ENCODE measurements at places on chromosomes 2 and 18.

- DNase-seq: peak; percentile 49
These were observed 56.6 kb downstream of the EPG5 start for GRCh38 chr18:45910405-45911023.

- no peak for DNase-seq
These were observed 67.1 kb upstream of the CTDP1 start for GRCh38 chr18:79612291-79613108.

DNA sequence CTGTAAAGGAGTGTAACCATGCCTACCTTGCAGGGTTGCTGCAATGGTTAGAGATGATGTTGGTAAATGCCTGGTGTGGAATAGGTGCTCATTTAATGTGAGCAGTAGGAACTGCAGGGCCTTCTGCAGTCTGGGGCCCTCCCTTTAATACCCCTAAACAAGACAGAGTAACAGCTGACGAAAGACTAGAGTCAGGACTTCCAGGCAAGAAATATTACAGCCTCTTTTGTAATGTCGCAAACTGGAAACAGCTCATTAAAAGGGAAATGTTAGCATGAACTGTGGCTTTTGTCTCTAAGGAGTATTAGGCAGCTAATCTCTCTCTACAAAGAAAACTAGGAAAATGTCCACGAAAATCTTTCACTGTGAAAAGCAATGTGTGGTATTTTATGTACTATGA is 26.0 kb downstream of the MARCO start:
- no peak for DNase-seq

DNA sequence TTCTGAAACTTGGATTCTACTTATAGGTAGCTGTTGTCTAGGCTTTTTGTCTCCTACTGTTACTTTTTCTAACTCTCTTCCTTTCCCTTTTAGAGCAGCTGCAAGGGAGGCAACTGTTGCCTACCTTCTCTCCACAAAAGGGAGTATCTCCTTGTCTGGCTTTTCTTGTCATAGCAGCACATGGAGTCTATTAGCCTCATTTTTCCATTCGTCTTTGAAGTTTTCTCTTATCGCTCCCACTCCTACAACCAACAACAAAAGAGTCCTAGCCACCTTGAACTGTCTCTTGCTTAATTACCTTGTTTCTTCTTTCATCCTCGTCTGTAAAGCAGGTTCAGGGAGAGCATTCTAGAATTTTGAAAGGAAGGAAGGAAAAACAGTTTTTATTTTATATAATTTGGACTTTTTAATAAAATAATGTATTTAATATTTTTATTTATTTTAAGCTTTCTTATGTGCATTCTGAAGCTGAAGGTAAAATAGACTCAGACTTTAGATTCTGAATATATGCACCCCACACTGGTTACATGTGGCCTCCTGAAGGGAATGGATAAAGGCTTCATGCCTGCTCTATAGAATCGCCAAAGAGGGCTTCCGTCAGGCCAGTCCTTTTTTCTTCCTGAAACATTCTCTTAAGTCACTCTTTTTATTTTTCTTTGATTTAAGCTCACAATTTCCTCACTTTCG is 154.4 kb downstream of the CSRNP3 start:
- DNase-seq: no peak

DNA sequence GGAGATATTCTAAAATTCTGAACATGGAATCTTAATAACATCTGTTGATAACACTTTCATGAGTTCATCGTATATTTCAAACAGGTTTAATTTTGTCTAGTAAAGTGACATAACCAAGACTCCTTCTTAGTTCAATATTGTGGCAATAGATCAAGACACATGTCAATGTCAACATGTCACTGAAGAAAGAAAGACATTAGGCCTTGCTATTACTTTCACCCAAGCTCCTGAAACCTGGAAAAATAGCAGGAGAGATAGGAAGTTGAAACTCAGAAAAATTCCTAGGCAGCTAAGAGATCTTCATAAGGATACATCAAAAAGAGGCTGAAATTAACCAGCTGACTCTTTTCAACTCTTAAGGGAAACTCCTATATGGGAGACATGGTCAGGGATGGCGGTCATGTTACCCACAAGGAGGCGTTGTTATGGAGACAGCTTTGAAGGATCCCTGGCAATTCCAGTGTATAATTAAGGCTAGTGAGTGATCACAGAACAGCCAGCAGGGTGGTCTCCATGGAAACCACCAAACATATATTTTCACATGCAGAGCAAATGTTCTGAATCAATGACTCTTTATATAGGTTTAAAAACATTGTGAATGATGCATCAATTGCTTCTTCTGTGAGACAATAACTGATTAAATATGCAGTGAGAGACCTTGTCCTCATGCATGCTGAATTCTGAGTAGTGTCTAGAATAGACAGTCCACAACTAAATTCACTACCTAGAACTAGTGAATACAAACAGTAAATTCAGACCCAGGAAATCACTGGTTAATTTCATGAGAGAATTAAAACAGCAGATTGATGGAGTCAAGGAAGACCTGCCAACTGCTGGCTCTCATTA is 115.3 kb upstream of the RIOK3 start:
- DNase-seq: peak; percentile 49

DNA sequence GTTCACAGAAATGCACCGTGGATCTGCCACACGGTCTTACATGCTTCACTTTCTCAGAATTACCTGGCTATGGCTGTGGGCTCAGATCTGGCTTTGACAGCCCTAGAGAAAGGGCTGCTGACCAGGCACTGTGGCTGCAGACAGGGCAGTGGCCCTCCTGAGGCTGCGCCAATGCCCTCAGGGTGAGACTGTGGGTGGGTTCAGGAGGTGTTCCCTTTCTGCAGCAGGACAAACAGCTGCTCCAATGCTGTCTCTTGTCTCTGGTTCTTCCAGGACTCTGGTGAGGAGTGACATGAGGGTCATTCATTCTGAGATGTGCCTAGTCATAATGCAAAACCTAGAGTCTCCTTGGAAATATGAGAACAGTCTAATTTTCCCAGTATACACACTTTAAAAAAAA is 90.5 kb upstream of the SMIM21 start:
- no peak for DNase-seq

DNA sequence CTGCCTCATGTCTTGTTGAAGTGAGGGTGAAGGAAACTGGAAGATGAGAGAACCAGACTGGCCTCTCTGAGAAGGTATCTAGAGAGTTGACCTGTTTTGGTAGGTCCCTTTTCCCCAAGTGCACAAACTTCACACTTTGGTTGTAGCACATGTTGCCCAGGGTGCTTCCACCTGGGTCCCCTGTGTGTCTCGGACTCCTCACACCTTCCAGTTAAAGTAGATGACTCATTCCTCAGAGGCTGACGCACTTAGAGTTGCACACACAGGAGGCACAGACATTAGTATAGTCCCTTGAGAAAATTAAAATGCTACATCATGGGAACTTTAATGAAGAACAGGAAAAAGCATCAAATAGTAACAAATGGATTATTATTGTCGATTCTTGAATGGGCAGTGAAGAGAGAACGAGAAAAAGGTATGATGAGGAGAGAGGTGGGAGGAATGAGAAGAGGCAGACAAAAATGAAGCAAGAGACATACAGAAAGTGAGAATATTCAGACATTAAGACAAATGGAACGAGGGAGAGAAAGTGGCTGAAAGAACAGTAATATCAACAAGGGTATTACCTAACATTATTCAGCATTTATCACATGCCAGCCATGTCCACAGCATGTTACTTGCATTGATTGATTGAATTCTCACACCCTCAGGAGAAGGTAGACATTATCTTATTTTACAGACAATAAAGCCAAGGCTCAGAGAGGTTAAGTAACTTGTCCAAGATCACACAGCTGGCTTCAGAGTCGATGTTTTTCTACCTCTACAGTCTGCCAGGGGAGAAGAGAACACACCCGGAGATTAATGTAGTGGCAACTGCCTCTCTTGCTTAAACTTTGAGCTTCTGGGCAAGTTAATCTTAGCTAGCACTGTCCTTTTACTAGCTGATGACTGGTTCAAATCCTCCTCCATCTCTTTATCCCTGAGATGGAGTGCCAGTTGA is 68.6 kb downstream of the FHOD3 start:
- no peak for DNase-seq

DNA sequence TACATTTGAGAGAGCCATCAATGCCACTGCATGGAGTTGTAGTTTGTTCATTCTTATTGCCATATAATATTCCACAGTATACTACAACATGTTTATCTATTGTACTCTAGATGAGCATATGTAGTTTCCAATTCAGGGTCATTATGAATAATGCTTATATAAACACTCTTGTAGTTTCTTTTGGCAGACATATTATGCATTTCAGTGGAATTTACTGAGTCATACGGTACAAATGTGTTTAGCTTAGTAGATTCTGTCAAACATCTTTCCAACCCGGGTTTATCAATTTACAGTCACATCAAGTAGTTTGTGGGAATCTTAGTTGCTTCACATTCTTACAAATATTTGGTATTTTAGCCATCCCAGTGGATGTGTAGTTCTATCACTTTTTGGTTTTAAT is 161.1 kb downstream of the KCNH7 start:
- DNase-seq: no peak

- no peak for DNase-seq
These were observed 312 bp downstream of the NR4A2 start for GRCh38 chr2:156332284-156332533.

DNA sequence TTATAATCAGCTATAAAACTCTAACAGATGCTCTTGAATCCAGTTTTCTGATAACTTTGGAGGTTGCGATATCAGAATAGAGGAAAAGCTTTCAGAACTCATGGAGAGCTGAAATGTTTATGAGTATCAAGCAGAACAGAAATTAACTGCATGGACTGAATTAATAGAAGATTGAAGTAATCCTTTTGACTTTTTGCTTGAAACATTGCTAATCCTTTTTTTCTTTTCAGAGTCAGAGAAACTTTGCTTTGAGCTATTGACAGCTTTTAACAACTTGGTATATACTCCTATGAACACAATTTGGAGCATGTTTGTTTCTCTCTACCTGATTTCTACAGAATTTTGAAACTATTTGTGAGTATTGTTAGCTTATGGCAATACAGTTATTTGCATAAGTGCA is 1254.8 kb downstream of the LRP1B start:
- DNase-seq: no peak

DNA sequence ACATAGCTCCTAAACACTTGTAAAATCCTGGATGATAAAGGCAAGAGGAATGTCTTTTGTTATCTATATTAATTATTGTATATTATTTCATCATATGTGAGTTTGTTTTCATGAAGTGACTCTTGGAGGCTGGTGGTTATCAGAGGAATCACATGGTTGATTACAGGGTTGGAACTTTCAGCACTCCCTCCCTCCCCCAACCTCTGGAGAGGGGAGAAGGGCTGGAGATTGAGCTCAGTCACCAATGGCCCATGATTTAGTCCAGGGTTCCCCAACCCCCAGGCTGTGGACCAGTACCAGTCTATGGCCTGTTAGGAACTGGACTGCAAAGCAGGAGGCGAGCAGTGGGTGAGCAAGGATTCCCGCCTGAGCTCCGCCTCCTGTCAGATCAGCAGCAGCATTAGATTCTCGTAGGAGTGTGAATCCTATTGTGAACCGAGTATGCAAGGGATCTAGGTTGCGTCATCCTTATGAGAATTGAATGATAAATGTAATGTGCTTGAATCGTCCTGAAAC is 37.7 kb downstream of the FBXO48 start:
- DNase-seq: no peak

DNA sequence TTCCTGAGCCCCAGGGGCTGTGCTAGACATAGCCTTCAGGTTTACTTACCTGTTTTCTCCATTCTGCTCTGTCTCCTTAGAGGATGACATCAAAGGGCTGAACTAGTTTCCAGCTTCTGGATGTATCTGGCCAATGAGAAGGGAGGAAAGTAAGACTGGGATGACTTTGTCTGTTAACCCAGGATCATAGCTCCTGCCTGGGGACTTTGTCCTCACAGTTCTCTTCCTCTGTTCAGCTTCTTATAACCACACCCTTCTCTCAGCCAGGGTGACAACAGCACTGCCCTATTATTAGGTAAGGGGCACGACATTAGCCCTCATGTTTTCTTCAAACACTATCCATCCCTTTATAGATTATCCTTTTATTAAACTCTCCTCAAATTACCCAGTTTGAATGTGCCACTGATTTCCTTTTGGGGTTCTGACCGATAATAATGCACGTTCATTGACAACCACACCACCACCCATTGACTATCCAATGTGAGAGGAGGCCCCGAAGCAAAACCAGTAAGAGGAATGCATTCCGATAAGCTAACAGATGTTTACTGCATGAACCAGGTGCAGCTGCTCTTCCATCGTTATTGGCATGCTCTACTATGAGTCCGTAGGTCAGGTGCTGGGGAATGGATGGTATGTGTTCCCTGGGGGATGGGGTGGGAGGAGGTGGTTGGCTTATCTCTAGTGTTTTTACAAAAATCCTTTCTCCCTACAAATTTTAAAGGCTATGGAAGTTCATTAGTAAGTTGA is 23.5 kb downstream of the TSN start:
- no peak for DNase-seq

DNA sequence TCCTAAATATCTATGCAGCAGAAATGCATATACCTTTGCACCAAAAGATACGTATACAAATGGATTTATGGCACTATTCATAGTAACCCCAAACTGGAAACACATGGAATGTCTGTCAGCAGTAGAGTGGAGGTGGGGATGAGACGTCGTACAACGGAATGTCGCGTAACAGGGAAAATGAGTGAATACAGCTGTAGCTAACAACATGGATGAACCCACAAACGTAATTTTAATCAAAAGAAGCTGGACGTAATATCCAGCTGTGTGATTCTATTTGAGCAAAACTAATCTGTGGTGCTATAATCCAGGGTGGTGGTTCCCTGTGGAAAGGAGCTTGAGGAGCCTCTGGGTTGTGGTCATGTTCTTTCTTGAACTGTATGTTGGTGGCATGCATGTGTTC is 89.9 kb downstream of the MTA3 start:
- DNase-seq: no peak

- no peak for DNase-seq
These were observed 10.8 kb upstream of the MAPRE2 start for GRCh38 chr18:35030277-35030989.

- peak; percentile 53 for DNase-seq
These were observed 179.8 kb upstream of the EPAS1 start for GRCh38 chr2:46117379-46117778.

DNA sequence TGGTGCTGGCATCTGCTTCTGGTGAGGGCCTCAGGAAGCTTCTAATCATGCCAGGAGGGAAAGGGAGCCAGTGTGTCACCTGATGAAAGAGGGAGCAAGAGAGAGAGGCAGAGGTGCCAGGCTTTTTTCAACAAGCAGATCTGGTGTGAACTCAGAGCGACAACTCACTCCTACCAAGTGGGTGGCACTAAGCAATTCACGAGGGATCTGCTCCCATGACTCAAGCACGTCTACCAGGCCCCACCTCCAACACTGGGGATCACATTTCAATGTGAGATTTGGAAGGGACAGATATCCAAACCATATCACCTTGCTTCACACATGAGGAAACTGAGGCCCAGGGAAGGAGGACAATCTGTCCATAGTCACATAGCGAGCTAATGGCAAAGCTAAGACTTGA is 19.1 kb downstream of the FABP1 start:
- no peak for DNase-seq

DNA sequence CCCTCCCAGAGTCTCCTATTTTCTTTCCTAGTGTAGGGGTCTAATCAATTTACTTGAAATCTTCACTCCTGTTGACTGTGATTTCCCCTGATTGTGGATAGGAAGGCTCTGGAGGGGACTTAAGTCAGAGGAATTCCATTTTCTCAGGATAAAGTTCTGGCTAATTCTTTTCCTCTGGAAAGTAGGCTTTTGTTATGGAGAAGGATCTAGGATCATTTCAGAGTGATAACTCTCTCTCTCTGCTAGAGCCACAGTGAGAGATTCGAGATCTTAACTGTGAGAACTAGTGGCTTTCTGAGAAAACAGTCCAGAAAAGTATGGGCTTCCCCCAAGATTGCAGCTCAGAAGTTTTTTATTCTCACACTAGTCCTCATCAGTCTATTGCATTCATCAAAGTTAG is 163.9 kb upstream of the TFPI start:
- DNase-seq: no peak

GRCh38 chr2:69770193-69770702 is 28.3 kb downstream of the ANXA4 start:
- DNase-seq: peak; percentile 88

Data from EH (cell line).